ENCODE measurements at places on chromosomes 11 and 22.

DNA sequence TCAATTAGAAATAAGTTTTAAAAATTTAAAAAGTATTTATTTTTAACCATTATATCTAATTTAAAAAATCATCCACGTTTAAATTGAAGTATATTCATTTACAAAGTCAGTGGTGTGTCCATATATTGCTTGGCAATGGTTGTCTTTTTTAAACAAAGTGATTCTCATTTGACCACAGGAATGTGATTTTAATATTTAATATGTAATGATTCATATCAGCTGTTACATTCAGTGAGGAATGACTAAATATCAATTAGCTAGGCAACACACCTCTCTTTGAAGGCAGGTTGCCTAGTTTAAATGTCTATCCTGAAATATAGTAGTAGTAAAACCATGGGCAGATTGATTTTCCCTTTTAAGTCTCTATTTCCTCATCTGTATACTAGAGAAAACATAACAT is 392.2 kb upstream of the CCDC179 start:
- DNase-seq, result no peak

DNA sequence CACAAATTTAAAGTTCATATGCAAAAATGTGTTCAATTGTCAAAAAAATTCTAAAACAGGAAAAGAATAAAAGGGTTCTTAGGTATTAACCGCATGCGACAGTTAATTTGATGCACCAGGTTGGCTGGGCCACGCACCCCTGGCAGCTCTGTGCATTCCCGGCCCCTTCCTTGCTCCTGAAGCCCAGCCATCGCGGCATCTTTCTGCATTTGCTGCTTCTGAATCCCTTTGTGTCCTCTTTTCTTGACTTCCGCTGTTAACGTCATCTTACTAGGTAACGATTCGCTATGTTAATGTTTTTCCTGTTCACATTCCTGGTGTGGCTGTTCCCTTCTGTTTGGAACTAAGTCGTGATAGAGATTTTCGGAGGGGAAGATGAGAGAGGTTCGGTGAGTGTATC is 7.9 kb upstream of the KLHDC7B start:
- no peak for DNase-seq

GRCh38 chr22:44632541-44633396 is 69.2 kb upstream of the PRR5 start:
- DNase-seq, result no peak

GRCh38 chr22:38347181-38347943 is 30.1 kb upstream of the CSNK1E start:
- no peak for DNase-seq

DNA sequence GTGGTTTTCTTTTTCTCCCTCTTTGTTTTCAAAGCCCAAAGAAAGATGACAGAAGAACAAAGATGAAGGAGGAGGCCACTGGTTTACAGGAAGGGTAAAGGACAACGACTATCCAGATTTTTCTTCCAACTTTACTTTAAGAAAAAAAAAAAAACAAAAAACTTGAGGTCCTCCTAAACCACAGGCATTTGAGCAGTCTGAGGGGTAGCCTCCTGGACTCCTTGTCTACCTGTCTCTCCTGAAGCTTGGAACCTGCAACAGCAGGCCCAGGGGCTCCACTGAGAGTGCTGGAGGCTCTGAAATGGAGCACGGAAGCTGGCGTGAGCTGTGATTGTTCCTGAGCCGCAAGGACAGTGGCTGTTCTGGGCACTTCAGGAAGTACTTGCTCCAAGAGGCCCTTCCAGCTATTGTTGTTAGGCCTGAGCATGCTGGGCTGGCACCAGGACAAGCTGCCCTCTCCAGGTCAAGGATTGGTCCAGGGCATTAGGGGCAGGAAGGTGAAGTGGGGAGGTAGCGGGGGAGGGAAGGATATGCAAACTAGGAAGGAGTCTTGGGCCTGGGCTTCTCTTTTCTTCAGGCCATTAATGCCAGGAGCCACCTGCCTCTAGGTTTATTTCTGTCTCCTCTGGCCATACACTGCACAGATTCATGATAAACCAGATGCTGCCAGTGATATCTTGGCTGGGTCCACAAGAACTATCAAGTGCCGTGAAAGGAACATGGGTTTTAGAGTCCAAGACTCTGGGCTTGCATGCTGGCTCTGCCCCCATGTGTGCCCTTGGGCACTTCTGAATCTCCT is 147.3 kb downstream of the CCDC34 start:
- DNase-seq, result no peak

DNA sequence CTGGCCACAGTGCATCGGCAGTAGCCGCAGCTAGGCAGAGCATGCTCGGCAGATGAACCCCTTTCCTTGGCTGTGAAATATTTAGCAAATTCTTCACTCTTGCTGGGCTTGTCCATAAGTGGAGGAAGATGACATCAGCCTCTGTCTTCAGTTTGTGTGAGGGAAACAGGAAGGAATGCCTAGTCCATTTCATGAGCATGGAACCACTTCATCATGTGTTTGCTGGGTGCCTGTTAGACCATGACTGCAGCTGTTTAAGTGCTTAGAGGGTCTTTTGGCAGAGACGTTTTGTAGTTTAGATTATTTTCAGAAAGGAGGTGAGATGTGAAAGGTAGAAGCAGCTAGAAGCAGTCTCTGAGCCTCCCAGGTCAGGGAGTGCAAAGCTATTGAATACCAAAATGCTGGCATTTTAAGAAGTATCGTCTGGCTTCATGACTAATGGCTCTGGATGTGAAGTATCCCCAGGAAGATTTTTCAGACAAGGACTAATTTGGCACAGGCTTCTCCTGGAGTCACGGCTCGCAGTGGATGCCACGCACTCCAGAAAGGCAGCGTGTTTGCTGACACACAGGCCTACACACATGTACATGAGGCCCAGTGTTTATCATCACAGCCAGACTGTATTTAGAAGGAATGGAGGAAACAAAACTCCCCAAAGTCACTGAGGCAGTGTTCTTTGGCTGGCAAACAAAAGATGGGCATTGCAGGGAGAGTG is 43.1 kb upstream of the GRAMD1B start:
- no peak for DNase-seq

DNA sequence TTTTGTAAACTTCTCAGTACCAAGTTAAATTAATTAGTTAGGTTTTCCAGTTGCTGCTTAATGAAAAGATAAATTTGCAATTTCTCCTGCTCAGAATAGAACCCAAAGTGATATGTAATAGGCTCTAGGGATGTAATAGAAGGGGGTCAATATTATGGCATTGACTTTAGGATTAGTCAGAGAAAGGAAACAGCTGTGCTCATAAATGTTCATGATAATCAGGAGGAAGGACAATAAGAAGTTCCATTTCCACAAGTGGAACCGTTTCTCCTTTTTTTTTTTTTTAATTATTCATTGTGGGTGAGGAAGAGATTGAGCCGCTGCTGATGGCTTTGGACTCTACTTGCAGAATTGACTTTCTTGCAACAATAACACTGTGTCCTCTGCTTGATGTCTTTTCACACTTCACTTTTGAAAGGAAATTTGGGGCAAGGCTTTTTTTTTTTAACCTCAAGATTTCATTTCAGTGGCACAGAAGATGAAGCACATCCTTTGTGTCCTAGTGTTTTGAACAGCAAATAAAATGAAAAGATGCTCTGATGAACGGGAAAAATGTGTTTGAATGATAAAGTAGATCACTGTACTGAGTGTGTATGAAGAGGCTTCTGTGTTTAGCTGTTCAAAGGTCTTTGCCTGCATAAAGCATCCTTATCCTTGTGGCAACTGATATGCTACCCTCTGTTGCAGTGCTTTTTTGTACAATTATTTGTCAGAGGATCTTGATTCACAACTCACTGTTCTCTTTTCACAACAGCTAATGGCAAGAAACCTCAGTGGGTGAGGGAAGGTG is 62.4 kb downstream of the GAS2 start:
- no peak for DNase-seq

DNA sequence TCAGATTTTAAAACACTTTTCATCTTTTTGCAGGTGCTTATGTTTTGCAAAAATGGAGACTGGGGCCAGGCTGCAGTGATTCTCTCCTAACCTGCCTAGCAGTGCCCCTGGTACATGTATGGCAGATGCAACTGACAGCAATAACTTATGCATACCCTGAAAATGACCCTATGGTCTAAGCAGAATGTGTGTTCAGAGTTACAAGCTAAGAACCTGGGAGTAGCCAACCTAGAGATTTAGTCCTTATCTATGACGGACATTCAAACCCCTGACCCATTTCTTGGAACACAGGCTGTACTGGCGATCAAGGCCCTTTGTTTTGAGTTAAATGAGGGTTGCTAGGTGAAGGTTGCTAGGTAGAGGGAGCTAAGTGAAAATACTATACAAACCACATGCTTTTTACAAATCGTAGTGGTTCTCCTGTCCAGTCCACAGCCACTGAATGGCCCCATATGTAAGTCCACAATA is 184.9 kb upstream of the SESN3 start:
- DNase-seq, result no peak

- DNase-seq, result no peak
These were observed 144.9 kb downstream of the ARHGAP42 start for GRCh38 chr11:100831929-100832494.

- DNase-seq, result no peak
These were observed 16.6 kb downstream of the BTBD10 start for GRCh38 chr11:13446444-13446843.

- DNase-seq, result no peak
These were observed 11.6 kb upstream of the EHF start for GRCh38 chr11:34609187-34609751.

GRCh38 chr11:69444381-69445130 is 36.9 kb upstream of the LINC01488 start:
- DNase-seq, result no peak

GRCh38 chr11:70916351-70916750 is 336.0 kb downstream of the SHANK2 start:
- no peak for DNase-seq

DNA sequence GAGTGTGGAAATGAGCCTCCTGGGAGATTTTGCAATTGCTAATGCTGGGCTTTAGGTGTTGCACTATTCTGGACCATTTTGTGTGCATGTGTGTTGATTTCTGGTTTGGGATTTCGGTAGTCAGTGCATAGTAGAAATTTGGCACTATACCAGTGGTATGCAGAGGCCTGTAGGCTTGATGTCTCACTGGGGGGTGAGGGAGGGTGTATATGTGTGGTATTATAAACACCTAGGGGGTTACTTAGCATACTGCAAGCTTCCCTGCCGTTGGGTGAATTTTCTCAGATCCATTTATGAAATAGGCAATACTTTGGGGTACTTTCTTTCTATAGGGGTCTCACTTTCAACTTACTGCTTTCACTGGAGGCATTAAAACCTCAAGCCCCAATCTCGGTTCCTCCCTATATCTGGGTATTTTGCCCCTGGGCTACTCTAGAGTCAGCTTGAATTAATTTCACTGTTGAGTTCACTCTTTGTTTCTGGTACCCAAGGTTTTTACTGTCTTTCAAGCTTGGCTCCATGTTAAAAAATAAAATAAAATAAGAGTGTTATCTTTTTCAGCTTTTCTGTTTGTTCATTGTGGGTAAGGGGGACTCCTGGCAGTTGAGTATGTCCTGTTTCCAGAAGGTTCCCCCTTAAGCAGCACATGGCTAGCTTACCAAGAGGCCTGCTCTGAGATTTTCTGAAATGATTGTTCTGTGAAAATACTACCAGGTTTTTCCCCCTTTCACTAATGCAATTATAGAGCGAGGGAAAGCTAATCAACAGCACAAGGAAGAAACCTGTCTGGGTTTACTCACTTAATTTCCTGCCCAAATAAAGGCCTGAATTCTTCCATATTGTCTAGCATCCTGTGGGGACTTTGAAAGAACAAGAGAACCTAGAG is 45.8 kb downstream of the PPFIBP2 start:
- DNase-seq, result no peak

DNA sequence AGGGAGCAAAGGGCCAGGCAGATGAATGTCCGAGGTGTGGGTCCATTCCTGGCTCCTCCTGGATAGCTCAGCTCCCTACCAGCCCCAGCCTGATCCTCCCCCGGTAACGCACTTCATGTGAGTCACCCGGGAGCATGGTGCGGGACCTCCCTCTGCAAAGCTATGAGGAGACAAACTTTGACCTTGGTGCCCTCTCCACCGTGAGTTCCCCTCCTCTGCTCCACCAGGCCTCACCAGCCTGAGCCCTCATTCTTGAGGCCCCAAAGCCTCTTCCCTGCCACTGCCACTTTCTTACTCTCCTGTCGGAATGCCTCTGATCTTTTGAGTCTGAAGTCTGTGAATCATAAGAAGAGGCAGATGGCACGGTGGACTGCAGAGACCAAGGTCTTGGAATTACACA is 37.4 kb upstream of the CD82 start:
- DNase-seq, result no peak

GRCh38 chr11:110979696-110980095 is 265.8 kb upstream of the POU2AF2 start:
- no peak for DNase-seq

DNA sequence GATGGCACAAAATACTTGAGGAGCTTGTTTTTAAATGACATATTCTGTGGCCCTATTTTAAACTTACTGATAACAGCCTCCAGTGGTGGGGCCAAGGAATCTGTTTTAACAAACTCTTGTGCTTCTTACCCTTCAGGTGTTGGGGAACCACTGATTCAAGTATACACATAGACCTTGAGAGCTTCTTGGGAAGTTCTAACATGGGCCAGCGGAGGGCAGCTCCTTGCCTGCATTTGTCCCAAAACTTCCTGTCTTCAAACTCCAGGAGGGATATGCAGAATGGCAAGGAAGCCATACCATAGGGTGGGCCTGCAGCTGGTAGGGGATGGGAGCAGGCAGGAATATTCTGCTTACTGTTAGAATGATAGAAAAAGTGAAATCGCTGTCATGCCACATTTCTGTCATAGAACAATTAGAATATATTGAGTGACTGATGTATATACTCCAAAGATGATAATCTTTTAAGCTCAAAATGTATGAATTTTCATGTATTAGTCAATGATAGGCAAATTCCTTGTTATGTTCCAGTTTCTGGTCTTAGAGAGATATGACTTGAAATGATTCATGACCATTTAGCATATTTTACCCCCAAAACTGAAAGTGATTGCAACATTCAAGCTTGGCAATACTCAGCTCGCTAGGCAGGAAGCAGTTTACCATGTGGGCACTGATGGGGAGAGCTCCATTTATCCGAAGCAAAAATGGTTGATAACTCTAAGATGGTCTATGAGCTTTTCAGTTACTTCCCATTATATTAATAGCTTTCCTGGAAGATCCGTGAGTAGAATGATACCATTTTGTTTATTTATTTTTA is 9.2 kb downstream of the EXT2 start:
- no peak for DNase-seq

DNA sequence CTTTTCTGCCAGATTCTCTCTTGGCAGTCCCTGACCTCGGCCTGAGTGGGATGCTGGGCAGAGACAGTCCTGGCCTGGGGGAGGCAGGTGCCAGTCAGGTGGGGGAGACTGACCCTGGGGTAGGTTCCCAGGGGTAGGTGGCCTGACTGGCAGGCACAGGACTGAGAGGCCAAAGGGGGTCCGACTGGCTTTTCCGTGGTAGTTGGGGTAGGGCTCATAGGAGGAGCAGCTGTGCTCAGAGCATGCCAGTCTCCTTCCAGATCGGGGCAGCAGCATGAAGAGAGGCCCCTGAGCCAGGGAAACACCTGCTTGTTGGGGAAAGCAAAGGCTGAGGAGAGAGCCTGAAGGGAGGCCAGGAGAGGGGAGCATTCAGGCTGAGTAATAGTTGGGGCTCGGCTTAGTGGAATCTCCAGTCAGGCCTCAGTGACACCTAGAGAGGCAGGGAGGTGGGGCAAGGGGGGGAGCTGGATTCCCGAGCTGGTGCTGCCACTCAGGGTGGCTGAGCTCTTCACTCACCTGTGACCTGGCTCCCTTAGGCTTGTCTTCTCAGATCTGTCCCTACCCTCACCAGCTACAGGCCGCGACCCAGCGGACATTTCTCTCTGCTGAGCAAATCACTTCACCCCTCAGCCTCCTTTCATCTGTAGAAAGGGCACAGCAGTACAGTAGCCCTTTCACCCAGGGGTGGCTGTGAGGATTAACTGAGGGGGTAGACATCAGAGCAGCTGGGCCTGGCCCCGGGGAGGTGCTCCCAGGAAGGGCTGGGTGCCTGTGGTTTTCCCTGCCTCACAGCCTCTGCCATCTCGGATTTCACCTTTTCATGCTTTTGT is 26.2 kb downstream of the MCM5 start:
- DNase-seq, result no peak
